ENCODE measurements at places on chromosomes 6 and 20.

DNA sequence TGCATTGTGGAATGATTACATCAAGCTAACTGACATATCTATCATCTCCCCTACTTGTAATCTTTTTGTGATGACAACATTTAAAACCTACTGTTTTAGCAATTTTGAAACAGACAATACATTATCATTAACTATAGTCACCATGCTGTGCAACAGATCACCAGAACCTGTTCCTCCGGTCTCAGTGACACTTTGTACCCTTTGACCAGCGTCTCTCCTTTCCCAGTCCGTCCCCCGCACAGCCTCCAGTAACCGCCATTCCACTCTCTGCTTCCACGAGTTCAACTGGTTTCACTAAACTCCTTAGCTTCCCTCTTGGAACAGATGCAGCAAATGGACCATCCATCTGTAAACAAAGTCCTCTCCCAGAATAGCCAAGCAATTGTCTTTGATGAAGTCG lies 21.8 kb downstream of the LRP11 start:
- DNase-seq = no peak

DNA sequence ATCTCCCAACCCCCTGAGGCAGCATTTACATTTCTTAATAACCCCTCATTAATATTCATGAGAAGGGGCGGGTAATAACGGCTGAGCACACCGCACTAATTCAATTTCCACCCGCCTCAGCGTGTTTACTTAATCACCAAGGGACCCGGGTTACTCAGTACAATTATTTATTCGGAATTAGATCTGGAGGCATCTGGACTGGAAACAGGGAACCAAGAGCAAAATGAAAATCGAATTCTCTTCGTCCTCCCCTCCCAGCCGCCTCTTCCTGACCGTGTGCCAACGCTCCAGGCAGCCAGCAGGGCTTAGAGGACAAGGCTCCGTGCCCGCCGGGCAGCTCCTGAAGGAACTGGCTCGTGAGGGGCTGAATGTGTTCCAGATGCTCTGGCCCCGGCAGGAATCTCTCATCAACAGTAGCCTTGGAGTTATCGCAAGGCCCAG lies 23.5 kb upstream of the CTNNBL1 start:
- DNase-seq = no peak

DNA sequence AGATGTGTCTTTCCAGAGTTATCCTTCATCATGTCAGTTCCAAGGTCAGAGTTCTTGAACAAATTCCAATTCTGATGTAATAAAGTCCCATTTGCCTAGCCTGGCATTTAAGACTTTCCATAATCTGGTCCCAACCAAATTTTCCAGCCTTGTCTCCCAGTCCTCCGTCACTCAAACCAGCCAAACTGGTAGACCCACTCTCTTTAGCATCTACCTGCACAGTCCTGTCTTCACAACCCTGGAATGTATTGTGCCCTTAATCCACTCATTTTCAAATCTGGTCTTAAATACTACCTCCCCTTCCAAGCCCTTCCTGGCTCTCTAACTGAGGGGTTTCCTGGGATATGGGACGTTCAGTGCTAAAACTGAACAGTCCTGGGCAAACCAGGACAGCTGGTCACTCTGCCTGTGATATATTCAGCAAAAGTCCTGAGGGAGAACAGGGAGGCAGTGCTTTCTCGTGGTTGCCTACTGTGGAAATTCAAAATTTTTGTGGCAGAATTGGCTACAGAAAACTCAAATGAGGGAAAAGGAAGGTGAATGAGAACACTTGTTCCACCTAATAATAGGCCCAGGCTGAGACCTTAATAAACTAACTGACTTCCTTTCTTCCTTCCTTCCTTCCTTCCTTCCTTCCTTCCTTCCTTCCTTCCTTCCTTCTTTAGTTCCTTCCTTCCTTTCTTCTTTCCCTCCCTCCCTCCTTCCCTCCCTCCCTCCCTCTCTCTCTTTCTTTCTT lies 10.8 kb upstream of the AKAP7 start:
- no peak for DNase-seq

DNA sequence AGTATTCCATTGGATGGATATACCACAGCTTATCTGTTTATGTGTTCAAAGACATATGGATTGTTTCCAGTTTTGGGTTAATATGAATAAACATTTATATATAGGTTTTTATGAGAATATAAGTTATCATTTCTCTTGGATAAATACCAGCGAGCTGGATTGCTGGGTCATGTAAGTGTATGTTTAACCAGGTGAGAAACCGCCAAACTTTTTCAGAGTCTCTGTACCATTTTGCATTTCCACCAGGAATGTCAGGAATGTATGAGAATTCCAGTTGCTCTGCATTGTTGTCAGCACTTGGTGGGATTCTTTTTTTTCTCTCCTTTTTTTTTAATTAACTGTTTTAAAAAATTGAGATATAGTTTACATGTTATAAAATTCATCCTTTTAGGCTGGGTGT lies 52.1 kb downstream of the PHF20 start:
- DNase-seq = no peak

GRCh38 chr20:19433371-19434350 lies 221.2 kb downstream of the SLC24A3 start:
- DNase-seq = no peak
